ENCODE measurements at places on chromosomes 7 and 10. TPM values are rescaled to one million over a fixed set of nuclear protein-coding genes. Genes with fewer than 3 reads are reported as not detected.

- H3K36me3 ChIP-seq, result peaks cover 73% of the 10 kb centered on the region
- no peaks in the 10 kb centered on the region for H3K4me1 ChIP-seq
- H3K27ac ChIP-seq, result no peak overlapping the region
- no peaks in the 10 kb centered on the region for H3K27me3 ChIP-seq
- no peak overlapping the region for H3K4me3 ChIP-seq
These were observed 56.9 kb downstream of the XPNPEP1 start for GRCh38 chr10:109866168-109866994.

- H3K4me3 ChIP-seq, result no peak overlapping the region
- H3K27ac ChIP-seq, result no peak overlapping the region
- H3K36me3 ChIP-seq, result no peaks in the 10 kb centered on the region
- DNase-seq, result no peak
These were observed 25.6 kb downstream of the FAM171A1 start for GRCh38 chr10:15345450-15345849.

- H3K27me3 ChIP-seq, result no peaks in the 10 kb centered on the region
- no peaks in the 10 kb centered on the region for H3K36me3 ChIP-seq
- peaks cover 12% of the 10 kb centered on the region for H3K4me1 ChIP-seq
- no peak overlapping the region for H3K27ac ChIP-seq
- no peak overlapping the region for H3K4me3 ChIP-seq
- DNase-seq, result no peak
These were observed 101.5 kb downstream of the ARHGAP22 start for GRCh38 chr10:48503293-48503911.

GRCh38 chr10:644943-645334 lies 44.5 kb downstream of the DIP2C start:
- H3K27ac ChIP-seq, result no peak overlapping the region
- peaks cover 2% of the 10 kb centered on the region for H3K27me3 ChIP-seq
- H3K4me1 ChIP-seq, result no peaks in the 10 kb centered on the region
- no peaks in the 10 kb centered on the region for H3K36me3 ChIP-seq

ABCC2 gene
- total RNA-seq, result 0.07 TPM

- no peak overlapping the region for H3K27ac ChIP-seq
- H3K4me3 ChIP-seq, result no peak overlapping the region
- no peaks in the 10 kb centered on the region for H3K36me3 ChIP-seq
- DNase-seq, result peak; percentile 63
These were observed 28.6 kb upstream of the SLC16A12 start for GRCh38 chr10:89563861-89564478.

- no peak for DNase-seq
- H3K36me3 ChIP-seq, result no peaks in the 10 kb centered on the region
- no peaks in the 10 kb centered on the region for H3K4me1 ChIP-seq
- no peak overlapping the region for H3K27ac ChIP-seq
These were observed 259.7 kb downstream of the CALN1 start for GRCh38 chr7:72152161-72153131.

- H3K27ac ChIP-seq, result no peak overlapping the region
- DNase-seq, result no peak
- no peak overlapping the region for H3K4me3 ChIP-seq
- no peaks in the 10 kb centered on the region for H3K27me3 ChIP-seq
- H3K36me3 ChIP-seq, result no peaks in the 10 kb centered on the region
These were observed 445.6 kb downstream of the DPP6 start for GRCh38 chr7:154497751-154498150.

VAX1 gene
- not detected for total RNA-seq

DNA sequence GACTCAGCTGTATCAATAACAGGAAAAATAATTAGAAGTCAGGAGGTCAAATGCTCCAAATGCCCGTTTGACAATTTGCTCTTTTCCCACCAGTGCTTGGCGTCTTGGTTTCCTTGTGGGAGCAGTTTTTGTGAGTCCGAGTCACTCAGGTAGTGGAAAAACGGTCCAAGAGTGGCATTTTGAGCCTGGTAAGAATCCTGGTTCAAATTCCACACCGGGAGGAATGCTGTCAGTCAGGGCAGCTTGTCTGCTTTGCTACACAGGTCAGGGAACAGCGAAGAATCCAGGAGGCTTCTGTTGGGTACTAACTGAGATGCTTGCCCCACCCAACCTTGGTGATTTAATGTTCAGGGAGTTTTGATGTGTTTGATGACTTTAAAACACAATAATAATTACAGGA lies 209.5 kb downstream of the HERPUD2 start:
- DNase-seq, result no peak
- no peaks in the 10 kb centered on the region for H3K27me3 ChIP-seq
- no peak overlapping the region for H3K4me3 ChIP-seq
- H3K4me1 ChIP-seq, result no peaks in the 10 kb centered on the region
- no peak overlapping the region for H3K27ac ChIP-seq

DNA sequence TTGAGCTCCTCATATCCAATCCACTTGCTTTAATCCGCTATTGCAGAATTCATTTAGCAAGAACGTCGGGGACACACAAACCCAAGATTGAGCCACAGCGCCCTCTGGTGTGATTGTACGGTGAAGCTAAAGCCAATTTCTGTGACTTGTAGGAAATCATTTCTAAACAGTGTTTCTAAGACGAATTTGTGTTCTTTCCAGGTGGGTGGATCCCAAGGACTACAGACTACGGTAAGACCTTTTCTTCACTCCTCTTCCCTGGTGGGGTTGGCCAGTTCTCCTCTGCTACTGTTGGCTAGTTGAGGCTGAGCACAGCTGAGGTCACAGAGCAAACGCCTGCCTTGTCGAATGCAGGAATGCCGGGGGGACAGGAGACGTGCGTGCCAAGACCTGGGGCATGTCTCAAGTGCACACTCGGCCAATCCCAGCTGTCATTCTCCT lies 5.2 kb downstream of the DMBT1 start:
- H3K4me3 ChIP-seq, result no peak overlapping the region
- no peak overlapping the region for H3K27ac ChIP-seq
- H3K4me1 ChIP-seq, result no peaks in the 10 kb centered on the region

GRCh38 chr10:51878695-51879094 lies 179.3 kb upstream of the CSTF2T start:
- no peaks in the 10 kb centered on the region for H3K36me3 ChIP-seq
- no peak overlapping the region for H3K4me3 ChIP-seq
- H3K27me3 ChIP-seq, result no peaks in the 10 kb centered on the region
- H3K4me1 ChIP-seq, result no peaks in the 10 kb centered on the region

ADCYAP1R1 gene
- 0.25 TPM for total RNA-seq

- H3K27me3 ChIP-seq, result no peaks in the 10 kb centered on the region
- peaks cover 23% of the 10 kb centered on the region for H3K36me3 ChIP-seq
- peak overlapping the region; percentile 98 for H3K4me3 ChIP-seq
- peak overlapping the region; percentile 75 for H3K27ac ChIP-seq
These were observed 471 bp downstream of the PFKP start for GRCh38 chr10:3067859-3068179.

CAMK2B gene
- total RNA-seq, result not detected

GRCh38 chr10:5788969-5789368 lies 24.3 kb downstream of the GDI2 start:
- no peaks in the 10 kb centered on the region for H3K4me1 ChIP-seq
- H3K27me3 ChIP-seq, result no peaks in the 10 kb centered on the region
- peaks cover 81% of the 10 kb centered on the region for H3K36me3 ChIP-seq
- H3K27ac ChIP-seq, result no peak overlapping the region
- no peak overlapping the region for H3K4me3 ChIP-seq
- no peak for DNase-seq

GRCh38 chr10:110959379-110960332 lies 40.3 kb downstream of the SHOC2 start:
- H3K4me3 ChIP-seq, result no peak overlapping the region
- no peaks in the 10 kb centered on the region for H3K36me3 ChIP-seq
- H3K4me1 ChIP-seq, result peaks cover 18% of the 10 kb centered on the region
- DNase-seq, result no peak
- H3K27ac ChIP-seq, result no peak overlapping the region

PALD1 gene
- 54.7 TPM for total RNA-seq

- H3K27ac ChIP-seq, result no peak overlapping the region
- no peak for DNase-seq
- H3K36me3 ChIP-seq, result no peaks in the 10 kb centered on the region
- no peaks in the 10 kb centered on the region for H3K4me1 ChIP-seq
These were observed 474.5 kb upstream of the PODXL start for GRCh38 chr7:132030883-132031282.

DNA sequence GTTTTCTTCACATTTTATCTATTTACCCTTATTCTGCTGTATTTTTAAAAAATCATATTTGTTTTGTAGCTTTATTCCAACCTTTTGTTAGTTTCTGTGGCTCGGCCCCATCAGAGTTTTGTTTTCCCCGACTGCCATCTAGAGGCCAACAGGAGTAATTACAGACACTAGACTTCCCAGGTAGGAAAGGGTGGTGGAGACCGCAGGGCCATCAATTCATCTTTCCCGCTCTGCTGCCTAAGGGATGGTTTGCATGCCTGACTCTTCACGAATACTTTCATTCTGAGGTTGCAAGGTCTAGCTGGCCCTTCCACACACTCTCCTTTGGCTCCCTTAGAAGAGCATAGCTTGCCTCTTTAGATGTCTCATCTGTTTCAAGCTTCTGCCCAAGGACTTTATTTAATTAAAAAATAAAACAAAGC lies 38.3 kb downstream of the LYZL2 start:
- DNase-seq, result peak; percentile 73
- H3K27ac ChIP-seq, result no peak overlapping the region
- peaks cover 22% of the 10 kb centered on the region for H3K4me1 ChIP-seq
- no peaks in the 10 kb centered on the region for H3K27me3 ChIP-seq
- no peaks in the 10 kb centered on the region for H3K36me3 ChIP-seq
- H3K4me3 ChIP-seq, result no peak overlapping the region

DNA sequence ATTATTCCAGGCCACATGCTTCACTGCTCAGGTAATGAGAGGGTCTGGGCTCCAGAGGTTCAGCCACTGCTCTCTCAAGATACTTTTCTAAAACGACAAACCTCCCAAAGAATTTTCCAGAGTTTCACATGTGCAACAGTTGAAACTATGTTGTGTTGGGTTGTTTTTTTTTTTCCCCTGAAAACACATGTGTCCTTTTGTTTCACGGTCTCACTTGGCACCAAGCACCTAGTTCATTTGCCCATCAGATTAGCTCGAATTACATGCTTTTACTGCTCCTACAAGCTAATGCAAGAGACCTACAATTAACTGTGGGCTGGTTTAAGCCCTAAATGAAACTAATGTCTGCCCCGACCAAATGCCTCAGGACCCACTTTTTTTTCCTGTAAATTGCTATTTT lies 313.3 kb downstream of the FGFR2 start:
- no peak for DNase-seq
- no peak overlapping the region for H3K4me3 ChIP-seq
- H3K36me3 ChIP-seq, result no peaks in the 10 kb centered on the region
- no peaks in the 10 kb centered on the region for H3K27me3 ChIP-seq

GRIFIN gene
- not detected for total RNA-seq

VPS50 gene
- 6.3 TPM for total RNA-seq

DNA sequence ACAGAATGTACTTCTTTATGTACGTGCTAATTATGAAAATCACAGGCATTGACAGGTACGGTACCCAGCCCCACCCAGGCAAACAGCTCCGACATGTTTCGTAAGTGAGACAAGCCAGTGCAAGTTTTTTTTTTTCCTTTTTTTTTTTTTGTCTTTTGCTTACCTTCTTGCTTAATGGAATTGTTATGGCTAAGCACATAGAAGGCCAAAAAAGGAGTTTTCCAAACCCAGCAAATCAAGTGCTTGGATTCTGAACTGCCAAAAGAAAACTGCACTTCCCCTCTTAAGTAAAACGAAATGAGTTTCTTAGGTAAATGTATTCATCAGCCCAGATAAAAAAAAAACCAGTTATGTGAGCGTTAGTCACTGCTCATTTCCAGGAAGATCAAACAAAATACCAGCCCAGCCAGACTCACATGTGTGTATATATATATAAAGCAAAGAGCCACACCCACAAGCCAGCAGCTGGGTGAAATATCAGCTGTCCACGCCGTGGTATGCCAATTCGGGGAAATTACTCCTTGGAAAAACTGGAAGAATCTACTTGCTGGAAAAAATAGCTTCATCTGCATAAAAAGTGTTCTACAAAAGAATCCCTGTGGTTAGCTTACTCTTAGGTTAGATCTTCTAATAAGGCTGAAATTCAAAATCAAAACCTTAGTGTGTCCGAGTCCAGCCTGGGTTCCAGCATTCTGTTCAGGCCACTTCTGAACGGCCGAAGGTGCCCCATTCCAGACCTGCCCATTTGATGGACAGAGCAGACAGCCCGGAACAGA lies 8.0 kb downstream of the KLF6 start:
- no peak overlapping the region for H3K27ac ChIP-seq
- DNase-seq, result no peak
- no peaks in the 10 kb centered on the region for H3K27me3 ChIP-seq
- no peak overlapping the region for H3K4me3 ChIP-seq
- H3K36me3 ChIP-seq, result peaks cover 18% of the 10 kb centered on the region

GRCh38 chr10:34674176-34674575 lies 140.9 kb downstream of the PARD3 start:
- H3K4me3 ChIP-seq, result no peak overlapping the region
- H3K4me1 ChIP-seq, result no peaks in the 10 kb centered on the region
- DNase-seq, result no peak

- H3K4me1 ChIP-seq, result no peaks in the 10 kb centered on the region
- no peaks in the 10 kb centered on the region for H3K36me3 ChIP-seq
- H3K4me3 ChIP-seq, result no peak overlapping the region
- no peaks in the 10 kb centered on the region for H3K27me3 ChIP-seq
- H3K27ac ChIP-seq, result no peak overlapping the region
These were observed 56.8 kb downstream of the CACNB2 start for GRCh38 chr10:18196806-18197550.

Measured in Karpas-422 (cell line).